ENCODE measurements at places on chromosomes 4 and X. TPM values are rescaled to one million over a fixed set of nuclear protein-coding genes. Genes with fewer than 3 reads are reported as not detected.

DNA sequence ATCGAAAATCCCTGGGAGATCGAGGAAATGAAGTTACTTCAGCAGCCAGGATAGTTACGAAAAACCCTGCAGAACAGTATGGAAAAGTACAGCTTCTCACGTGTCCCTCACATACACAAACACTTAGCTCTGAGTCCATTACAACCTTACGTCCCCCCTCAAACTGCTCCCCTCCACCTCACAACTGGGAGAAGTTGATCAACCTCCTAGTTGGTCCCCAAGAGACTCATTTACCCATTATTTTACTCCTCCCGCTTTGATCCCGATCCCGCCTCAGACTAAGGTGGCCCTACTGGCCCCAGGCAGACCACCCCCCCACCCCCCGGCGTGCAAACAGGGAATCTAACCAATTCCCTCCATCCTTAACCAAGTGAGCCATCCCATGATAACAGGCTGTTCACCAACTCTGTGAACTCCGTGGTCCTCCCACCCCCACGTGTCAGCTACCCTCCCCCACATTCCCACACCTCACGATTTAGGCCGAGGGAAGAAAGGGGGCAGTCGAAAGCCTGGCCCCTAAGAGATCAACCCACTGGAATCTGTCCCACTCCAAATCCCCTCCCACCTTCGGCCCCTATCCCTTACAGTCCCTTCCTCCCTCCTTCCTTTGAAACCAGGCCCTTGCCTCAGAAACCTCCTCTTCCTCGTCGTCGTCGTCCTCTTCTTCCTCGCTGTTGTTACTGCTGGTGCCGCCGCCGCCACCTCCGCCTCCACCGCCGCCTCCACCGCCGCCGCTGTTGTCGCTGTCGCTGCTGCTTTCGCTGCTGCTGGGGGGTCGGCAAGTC lies 755 bp downstream of the ANKRD17 start:
- DNase-seq: peak; percentile 85

GRCh38 chr4:114998316-114998715 lies 115.1 kb downstream of the NDST4 start:
- DNase-seq: no peak

DNA sequence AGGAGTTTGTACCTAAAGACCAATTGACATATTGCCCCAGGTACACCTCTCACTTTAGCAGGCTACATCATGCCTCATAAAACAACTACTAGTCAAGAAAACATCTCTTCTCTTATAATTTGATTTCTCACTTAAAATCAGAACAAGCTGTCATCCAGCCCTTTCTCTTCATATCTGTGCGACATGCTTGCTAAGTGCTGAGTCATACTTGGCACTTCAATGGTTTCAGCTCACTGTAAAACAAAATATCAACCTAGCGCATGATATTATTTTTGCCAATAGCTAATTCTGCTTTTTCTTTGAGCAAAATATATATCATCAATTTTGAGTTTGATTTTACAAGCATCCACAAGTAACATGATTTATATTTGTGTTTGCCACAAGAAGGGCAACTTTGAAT lies 27.9 kb upstream of the FUNDC1 start:
- DNase-seq: no peak

- DNase-seq: peak; percentile 65
Observed at GRCh38 chr4:17577665-17578481, 875 bp downstream of the LAP3 start.

DNA sequence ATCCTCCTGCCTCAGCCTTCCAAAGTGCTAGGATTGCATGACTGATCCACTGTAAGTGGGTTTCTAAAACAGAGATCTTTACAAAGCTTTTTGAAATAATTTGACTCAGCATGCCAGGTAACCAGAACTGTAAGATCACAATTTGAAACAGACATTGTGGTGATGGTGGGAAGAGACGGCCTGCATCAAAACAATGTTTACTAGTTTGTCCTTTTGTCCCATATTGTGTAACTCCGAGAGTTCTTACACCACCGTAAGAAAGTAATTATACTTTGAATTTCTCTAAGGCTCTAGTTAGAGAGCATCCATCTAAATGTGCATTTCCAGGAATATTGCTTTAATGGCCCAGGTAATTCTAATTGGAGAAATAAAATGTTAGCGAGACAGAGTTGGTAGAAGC lies 594 bp upstream of the ARHGAP24 start:
- DNase-seq: no peak

DNA sequence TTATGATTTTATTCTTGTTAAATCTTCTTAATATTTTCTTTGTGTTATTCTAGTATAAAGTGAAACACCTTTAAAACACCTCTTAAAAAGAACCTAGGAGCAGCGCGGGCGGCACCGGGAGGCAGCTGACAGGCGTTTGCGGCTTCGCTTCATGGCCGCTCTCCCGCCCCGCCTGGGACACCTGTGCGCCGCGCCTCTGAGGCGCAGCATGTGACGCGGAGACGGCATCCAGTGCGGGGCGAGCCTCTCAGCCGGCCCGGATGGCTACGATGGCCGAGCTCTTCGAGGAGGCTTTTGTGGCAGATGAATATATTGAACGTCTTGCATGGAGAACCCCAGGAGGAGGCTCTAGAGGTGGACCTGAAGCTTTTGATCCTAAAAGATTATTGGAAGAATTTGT lies 1592.7 kb downstream of the TECRL start:
- DNase-seq: no peak

GRCh38 chrX:148498067-148498466 lies 2.4 kb upstream of the AFF2 start:
- DNase-seq: peak; percentile 3

GRCh38 chrX:116618546-116618945 lies 155.8 kb upstream of the CT83 start:
- DNase-seq: peak; percentile 4

SLC25A31 gene
- not detected for polyA plus RNA-seq

GRCh38 chrX:54066841-54067240 lies 22.6 kb upstream of the PHF8 start:
- no peak for DNase-seq

DNA sequence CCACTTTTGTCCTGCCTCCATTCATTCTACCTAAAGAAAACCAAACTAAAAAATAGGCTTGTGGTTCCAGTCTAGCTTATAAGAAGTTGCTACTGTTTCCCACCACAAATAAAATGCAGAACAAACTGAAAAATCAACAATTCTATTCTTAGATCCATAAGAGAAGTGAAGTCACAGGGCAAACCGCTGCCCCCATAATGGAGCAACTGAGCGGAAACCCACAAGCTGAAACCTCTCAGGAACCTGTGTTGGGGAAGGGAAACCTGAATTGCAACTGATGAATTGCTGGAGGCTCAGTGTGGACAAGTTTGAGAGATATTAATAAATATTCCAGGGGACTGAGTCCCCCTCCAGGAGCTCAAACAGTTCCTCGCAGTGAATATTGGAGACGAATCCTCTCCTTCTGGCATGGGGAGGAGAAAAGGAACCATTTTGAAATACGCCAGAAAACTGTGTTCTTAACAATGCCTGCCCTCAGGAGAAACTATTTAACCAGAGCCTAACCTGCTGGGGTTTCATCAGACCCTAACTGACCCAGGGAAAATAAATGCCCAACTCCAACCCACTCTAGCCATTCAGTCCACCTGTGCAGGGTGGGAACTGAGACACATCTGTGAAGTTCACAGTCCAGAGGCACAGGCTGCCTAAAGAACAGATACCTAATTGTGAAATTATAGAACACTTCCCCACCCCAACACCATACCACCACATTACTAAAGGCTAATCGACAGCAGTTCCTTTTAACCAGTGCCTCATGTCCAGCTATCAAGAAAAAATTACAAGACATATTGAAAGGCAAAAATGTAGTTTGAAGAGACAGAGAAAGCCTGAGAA lies 22.8 kb upstream of the SH3RF1 start:
- peak; percentile 31 for DNase-seq

GRCh38 chr4:166174717-166175490 lies 301.9 kb downstream of the TLL1 start:
- no peak for DNase-seq

DNA sequence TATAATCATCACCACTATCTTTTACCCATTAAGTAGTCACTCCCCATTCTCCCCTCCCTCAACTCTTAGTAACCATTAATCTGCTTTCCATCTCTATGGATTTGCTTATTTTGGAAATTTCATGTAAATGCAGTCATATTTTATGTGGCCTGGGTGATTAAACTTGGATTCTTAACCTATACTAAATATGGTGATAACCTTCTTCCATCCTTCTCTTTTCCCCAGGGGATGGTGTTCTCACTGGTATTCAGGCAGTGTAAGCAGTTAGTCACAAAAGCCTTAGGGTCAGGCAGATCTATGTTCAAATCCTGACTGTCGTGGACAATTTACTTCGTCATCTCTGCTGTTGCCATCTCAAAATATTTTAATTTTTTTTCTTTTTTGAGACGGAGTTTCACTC lies 29.6 kb downstream of the RAB40AL start:
- DNase-seq: no peak

DNA sequence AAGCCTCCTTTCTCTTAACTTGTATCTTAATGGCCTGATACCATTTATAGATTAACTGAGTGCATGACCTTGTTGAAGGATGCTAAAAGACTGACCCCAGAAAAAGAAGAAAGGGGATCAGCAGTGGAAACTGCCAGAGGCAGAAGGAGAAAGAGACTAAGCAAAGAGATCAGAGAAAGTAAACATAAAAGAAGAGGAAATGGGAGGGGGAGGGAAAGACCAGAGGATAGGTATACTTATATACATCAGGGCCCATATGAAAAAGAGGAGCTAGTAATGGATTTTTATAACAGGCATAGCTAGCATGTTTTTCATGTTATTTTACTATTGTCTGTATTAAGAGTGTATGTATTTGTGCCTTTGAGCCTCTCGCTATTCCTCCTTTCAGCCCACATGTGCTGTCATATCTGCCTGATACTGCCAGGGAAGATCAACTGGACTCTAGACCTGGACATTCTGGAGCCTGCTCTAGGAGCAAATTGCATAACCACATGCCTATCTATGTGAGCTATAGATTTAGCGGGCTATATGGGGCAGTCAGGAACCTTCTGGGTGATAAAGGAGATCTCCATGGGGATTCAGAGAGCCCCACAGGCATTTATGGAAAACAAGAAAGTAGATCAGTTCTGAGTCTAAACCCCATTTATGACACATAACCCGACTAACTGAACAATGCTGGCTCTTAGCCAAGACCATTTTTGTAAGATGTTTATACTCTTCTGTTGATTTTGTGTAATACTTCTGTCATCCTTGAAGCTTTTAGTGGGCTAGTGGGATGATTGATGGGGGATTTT lies 13.4 kb upstream of the SNX12 start:
- peak; percentile 29 for DNase-seq

SLC10A6 gene
- not detected for polyA plus RNA-seq

GRCh38 chrX:43604753-43605152 lies 51.3 kb upstream of the MAOA start:
- no peak for DNase-seq

MAGEA3 gene
- not detected for polyA plus RNA-seq

- DNase-seq: no peak
Observed at GRCh38 chr4:19164334-19164733, 1087.4 kb upstream of the SLIT2 start.

- DNase-seq: no peak
Observed at GRCh38 chrX:108734426-108734825, 1.9 kb downstream of the IRS4 start.

- DNase-seq: peak; percentile 67
Observed at GRCh38 chrX:153723351-153724251, 586 bp downstream of the BCAP31 start.

MAGEB10 gene
- not detected for polyA plus RNA-seq

DNA sequence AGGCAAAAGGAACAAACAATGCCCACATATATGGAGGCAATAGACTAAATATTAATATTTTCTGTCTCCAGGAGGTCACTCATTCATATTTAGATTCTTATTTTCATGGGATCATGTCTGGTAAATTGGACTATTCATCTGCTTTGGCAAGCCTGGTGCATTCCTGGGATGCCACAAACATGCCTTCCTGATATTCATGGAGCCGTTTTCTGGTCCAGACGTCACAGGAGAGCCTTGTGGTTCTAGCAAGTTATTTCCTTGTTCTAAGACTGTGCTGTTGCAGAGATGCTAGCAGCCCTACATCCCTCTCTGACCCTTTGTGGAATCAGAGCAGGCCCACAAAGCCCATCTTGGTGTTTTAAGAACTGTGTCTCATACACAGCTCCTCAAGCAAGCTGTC lies 16.1 kb upstream of the EXOSC9 start:
- DNase-seq: no peak

CLIC2 gene
- 7.2 TPM for polyA plus RNA-seq

- DNase-seq: no peak
Observed at GRCh38 chr4:86256086-86256485, 103.8 kb downstream of the MAPK10 start.

DNA sequence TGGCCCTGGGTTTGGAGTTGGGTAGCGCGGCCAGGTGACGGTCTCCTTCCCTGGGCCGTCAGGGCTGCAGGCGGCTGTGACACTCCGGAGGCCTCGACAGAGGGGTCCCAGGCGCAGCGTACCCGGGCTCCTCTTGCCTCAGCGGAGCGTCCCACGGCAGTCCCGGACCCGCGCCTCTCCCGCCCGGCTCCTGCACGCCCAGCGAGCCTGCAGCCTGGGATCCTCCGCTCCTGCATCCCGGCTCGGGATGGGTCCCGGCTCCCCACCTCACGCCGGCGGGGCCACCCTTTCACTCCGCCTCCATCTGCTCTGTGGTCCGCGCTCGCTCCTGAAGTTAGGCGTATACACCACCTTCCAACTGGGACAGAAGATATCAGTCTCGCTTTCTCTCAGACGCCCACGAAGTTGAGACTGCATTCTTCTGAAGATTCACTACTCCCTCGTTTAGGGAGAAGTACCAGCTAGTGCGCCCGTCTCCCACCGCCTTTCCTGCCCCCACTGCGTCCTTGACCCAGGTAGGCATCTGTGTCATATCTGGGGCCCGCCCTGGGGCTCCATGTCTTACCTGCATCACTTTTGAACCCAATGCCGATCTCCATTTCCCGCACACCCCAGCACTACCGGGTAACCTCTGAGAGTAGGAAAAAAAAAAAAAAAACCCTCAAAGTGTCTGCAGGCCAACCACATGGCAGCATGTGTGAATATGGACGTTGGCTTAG lies 32.3 kb upstream of the KDR start:
- DNase-seq: peak; percentile 13

DNA sequence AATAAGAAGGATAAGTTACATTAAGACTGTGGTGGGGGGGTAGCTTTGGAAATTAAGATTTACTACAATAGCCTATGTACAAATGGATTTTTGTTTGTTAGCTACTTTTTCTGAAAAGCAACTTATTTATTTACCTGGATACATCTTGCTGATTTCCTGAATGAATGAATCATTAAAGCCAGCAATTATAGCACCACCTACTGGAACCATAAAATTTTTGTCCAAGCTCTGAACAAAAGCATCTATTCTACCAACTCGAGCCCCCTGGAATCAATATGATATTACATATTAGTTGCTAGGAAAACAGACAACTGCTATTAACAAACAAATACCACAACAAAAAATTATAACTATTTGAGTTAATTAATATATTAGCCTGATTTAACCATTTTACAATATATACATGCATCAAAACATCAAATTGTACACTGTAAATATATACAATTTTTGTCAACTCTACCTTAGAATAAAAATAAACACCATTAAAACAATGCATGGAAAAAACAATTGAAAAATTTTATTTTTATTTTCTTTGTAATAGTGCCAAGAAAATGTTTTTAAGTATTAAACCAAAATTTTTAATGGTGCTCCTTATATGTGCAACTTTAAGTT lies 15.3 kb downstream of the SEPSECS start:
- DNase-seq: no peak

GRCh38 chrX:109624641-109625616 lies at the start of gene KCNE5:
Gene KCNE5, minus strand, starts transcription at chrX:109625172. Its CDS starts 152 bp downstream, at chrX:109625020.
- DNase-seq: peak; percentile 75

GATA1 gene
- polyA plus RNA-seq: 0.37 TPM

ITGB1BP2 gene
- polyA plus RNA-seq: 1.3 TPM

- DNase-seq: no peak
Observed at GRCh38 chr4:119971431-119972084, 95.1 kb downstream of the MAD2L1 start.

Data from stomach (tissue), 19 donors.